H9 (cell line): ENCODE measurements at places on chromosomes 6 and 20. TPM values are rescaled to one million over a fixed set of nuclear protein-coding genes. Genes with fewer than 3 reads are reported as not detected.

DNA sequence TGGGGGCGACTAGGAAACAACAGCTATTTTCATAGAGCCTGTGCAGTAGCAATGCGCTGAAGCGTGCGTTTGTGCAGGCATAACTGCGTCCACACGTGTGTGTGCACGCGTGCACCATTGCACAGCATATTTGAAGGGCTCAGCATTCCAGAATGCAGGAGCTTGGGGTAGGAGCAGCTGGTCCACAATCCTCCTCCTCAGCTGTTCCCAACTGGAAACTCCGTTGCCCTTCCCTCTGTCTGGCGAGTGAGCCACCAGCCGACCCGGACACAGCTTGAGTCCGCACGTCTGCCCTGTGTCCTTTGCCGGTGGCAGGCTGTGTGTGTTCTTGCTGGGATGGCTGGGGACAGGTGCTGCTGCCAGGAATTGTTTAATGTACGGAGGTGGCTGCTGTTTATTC, 110.2 kb downstream of the SASH1 start:
- H3K27me3 ChIP-seq = no peaks in the 10 kb centered on the region
- H3K4me1 ChIP-seq = no peaks in the 10 kb centered on the region
- H3K4me3 ChIP-seq = no peak overlapping the region
- DNase-seq = no peak

DNA sequence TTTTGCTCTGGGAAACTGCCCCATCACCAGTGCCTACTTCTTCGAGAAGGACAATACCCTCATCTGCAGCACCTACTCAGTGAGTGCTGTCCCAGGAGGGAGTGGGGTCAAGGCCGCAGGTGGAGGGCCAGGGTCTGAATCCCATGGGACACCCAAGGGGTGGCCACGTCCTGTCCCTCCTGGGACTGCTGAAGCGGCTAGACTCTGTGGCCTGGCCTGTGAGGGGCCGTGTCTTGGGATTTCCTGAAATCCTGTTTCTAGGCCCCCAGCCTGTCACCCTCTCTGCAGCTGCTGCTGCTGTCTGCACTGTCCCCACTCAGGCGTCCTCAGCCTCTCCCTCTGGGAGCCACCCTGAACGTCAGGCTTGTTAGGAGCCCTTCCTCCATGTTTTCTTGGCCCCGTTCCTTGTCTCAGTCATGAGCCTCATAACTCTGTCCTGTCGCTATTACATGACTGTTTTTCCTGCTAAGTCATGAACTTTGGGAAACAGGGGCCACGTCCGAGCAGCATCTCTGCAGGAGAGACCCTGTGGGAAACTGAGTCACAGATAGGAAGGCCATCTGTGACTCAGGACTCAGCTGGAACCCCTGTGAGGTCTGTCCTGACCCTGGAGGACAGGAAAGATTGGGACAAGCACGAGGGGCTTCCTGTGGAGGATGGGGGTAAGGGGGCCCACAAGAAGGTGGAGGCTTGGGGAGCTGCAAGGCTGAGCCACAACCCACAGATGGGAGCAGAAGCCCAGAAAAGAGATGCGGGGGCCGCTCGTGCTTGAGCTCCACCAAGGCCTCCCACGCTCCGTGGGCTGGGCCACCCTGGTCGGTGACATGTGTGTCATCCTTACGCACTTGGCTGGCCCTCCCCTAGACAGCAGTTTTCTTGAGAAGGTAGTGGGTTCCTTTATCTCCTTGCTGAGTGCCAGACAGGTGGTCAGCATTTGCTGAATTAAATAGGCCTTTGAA, 49.9 kb downstream of the EFCAB8 start:
- no peaks in the 10 kb centered on the region for H3K4me1 ChIP-seq
- no peak overlapping the region for H3K27ac ChIP-seq
- H3K27me3 ChIP-seq = no peaks in the 10 kb centered on the region
- H3K36me3 ChIP-seq = no peaks in the 10 kb centered on the region
- H3K4me3 ChIP-seq = no peak overlapping the region

SIRPB2 gene
- not detected in 2 replicates for total RNA-seq

SPATS1 gene
- not detected in 2 replicates for total RNA-seq
